ENCODE measurements at places on chromosomes 1 and 21. TPM values are rescaled to one million over a fixed set of nuclear protein-coding genes. Genes with fewer than 3 reads are reported as not detected.

The SRSF10 gene
- 57.0 TPM for total RNA-seq

The CATSPERE gene
- total RNA-seq, result 3.5 TPM

The SYF2 gene
- total RNA-seq, result 57.0 TPM

The RNF186 gene
- total RNA-seq, result not detected

The FNBP1L gene
- total RNA-seq, result 14.9 TPM

The SLC16A4 gene
- 8.8 TPM for total RNA-seq

The MAGI3 gene
- 21.7 TPM for total RNA-seq

The PROK1 gene
- total RNA-seq, result not detected

The ATPAF1 gene
- 88.0 TPM for total RNA-seq

The AMY2A gene
- 1.7 TPM for total RNA-seq

The GIPC2 gene
- 8.7 TPM for total RNA-seq
